Activated naive CD4-positive, alpha-beta T cell (primary cell): ENCODE measurements at places on chromosomes 7 and 10.

GRCh38 chr10:58712982-58713381 is 200.3 kb downstream of the BICC1 start:
- DNase-seq: no peak

DNA sequence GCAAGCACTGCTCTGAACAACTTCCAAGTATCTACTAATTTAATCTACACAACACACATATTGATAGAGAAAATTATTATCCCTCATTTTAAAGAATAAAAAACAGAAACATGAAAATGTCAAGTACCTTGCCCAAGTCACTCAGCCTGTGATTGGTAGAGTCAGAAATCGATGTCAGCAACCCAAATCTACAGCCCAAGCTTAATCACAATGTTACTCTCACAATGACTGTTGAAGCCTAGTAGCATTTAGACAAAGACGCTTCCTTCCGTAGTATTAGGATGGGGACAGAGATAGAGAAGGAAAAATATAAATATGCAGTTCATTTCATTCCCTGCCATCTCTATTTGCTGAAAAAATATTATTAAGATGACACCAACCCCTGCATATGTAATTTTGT is 242.5 kb downstream of the ELMO1 start:
- DNase-seq: no peak

DNA sequence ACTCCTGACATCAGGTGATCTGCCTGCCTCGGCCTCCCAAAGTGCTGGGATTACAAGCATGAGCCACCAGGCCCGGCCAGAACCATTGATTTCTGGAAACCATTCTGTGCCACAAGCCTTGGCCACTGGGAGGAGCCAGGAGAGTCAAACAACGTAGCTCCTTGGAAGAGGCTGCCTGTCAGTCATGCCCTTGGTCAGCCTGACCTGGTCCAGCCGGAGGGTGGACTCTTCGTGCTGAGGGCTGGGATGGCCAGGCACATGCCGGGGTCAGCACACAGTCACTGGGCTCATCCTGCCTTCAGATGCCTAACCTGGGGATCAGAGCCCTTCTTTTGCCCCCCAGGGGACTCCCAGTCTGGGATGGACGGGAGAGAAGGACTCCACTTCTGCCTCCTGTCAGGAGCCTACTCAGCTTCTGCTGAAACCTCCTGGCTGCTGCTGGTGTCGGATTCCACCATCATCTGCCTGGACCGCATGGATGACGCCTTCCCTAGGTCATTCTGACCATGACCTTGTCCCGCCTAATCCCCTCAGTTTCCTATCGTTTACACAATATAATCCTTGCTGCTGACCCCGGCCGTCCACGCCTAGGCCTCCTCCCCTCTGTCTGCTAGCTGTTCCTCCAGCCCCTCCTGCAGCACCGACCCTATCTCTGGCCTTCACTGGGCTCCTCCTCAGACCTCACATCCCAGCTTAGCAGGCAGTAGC is 30.4 kb downstream of the TMEM270 start:
- DNase-seq: no peak

- no peak for DNase-seq
Measured at GRCh38 chr7:80183351-80183750, 48.7 kb downstream of the GNAI1 start.

GRCh38 chr7:88826222-88826621 is 30.7 kb upstream of the TEX47 start:
- DNase-seq: no peak

- no peak for DNase-seq
Measured at GRCh38 chr7:143811-144453, 48.4 kb upstream of the FAM20C start.

DNA sequence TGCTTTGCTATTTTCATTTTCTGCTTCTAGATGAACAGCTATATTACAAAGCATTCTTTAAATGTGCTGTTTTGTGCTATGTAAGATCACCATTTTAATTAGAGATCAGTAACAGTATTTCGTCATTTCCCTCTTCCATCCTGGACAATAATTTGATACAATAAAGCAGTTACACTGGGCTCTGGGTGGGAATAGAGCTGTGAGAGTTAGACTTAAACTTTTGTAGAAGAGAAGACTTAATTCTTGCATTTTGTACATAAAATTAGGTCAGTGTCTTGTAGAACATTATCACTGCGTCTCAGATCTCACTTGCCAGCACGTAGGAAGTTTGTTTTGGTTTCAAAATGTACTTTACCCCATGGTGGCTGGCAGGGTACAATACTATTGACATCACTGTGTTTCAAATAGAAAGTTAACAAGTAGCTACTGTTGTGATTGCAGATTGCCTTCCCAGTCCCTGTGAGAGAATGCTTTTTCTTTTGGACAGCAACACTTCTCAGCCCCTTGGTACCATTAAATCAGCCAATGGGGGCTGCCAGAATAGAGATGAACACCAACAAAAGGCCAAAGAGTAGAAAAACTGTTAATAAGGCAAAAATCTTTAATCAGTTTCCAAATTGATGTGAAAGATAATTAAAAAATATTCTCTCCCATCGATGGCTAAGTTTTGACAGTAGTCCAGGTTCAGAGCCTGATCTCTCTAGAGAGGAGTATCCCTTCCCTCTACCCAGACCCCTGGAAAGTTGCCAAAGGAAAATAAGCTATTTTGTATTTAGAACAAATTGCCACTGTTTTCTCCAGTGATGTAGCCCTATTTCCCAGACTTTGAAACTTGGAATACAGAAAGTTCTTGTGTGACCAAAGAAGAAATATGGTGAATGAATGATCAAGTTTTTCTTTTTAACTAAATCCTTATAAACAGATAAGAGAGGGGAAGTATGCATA is 35.1 kb downstream of the SMNDC1 start:
- no peak for DNase-seq

DNA sequence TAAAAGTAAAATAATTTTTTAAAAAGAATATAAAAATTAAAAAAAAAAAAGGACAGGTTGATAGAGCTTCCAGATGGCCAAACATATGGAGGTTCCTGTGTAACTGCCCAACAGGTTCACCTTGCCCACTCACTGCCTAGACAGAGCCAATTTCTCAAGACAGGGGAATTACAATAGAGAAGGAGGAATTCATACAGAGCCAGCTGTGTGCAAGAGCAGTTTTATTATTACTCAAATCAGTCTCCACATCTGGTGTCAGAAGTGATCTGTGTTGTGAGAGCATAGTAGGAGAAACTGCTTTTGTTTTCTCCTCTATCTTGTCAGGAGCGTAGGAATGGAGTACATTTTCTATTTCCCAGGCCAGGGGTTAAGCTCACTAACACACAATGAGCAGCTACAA is 31.0 kb downstream of the C7orf33 start:
- DNase-seq: no peak

DNA sequence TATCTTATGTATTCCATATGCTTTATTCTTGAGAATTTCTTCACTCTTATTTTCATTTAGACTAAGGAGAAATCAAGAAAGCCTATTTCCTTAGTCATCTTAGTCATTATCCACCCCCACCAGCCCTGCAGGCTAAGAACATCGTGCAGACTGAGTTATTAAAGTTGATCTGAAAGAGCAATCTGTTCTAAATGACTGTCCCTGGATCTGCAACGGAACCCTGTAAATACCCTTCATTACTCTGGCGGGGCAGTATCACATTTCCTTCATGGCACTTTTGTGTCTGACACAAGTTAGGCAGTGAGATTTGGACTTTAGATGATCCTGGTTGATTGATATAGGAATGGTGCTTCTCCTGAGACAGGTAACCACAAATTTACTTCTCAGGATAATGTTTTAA is 3.5 kb upstream of the MYPN start:
- no peak for DNase-seq

DNA sequence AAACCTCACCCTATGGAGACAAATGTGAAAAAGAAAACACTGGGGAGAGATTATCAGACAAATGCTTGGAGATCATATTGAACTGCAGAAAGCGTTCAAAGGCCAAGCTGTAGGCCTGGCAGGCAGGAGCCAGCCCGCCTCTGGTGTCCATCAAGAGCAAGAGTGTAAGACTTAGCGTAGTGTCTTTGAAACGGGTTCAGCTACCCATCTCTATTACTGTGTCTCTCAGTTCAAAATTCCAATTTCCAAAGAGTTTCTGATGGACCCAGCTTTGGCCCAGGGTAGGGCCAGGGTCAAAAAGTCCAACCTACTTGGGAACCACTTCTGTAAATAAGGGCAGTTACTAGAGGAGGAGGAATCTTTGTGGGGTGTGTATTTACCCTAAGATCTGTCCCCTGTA is 45.4 kb upstream of the HBP1 start:
- no peak for DNase-seq

DNA sequence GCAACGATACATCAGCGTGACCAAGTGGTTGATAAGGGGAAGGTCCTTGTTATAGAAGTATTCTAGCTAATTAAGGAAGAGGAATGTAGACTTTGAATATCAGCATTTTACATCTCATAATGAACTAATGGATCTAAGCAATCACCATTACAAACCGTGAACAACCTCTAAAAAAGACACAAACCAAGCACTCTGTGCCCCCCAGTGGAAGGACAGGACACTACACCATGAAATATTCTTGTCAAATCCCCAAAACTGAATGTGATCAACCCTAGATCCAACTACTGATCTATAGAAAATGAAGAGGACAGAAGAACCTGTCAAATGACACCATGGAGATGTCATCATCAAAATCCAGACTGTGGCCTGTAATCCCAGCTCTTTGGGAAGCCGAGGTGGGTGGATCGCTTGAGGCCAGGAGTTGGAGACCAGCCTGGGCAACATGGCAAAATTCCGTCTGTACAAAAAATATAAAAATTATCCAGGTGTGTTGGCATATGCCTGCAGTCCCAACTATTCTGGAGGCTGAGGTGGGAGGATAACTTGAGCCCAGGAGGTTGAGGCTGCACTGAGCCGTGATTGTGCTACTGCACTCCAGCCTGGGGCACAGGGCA is 111.3 kb upstream of the CARD11 start:
- DNase-seq: no peak

DNA sequence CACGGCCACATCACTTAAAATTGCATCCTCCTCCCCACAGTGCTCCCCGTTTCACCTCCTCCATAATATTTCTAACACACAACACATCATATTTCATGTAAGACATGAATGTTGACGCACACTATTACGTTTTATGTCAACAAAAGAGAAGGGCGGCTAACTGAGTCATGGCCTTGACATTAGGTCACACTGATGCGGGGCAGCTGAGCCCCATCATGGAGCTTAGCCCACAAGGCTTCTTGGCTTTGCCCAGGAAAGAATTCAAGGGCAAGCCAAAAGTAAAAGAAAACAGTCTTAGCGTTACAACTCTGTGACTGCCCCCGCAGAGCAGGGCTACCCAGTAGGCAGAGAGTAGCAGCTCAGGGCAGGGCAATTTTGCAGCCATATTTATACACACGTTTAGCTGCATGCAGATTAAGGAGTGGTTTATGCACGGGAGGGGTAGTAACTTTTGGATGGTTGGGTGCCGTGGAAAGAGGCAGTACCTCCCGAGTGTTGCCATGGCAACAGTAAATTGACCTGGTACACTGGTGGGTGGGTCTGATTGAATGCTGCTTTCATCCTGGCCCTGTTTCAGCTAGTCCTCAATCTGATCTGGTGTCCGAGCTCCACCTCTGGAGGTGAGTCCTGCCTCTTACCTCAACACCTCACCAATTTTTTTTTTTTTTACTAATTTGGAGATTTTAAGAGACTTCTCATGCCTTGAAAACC is 156.2 kb upstream of the FRMD4A start:
- no peak for DNase-seq

DNA sequence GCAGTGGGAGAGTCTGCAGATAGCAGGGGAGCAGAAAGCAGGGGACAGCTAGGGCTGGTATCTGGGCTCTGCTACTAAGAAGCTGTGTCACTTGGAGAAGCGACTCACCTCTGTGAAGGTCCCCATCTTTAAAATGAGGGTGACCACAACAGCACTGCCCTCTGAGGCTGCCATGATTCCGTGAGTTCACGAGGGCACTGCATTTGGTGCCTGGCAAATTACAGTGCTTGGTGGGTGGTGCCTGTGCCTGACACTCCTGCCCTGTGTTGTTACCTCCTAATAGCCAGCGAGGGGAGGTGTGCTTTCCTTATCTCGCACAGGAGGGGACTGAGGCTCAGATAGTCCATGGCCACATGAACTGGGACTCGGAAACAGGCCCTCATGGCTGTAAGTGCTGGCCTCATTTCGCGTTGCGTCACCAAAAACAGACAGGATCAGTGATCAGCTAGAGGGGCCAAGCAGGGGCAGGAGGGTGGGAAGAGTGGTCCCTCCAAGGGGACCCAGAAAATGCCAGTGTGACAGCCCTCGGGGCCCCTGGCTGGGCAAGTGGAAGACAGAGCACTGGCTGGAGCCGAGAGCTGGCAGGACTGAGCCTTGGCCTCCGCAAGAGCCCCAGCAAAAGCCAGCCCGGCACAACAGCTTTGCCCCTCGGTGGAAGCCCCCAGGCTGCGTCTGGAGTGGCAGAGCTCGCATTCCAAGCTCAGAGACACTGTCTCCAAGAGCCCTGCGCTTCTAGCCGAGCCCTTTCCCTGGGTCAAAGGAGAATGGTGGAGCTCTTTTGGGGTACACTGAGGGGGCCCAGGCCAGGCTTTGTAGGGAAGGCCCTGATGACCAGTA is 17.3 kb upstream of the BNIP3 start:
- DNase-seq: no peak

GRCh38 chr10:6108631-6109443 is 20.0 kb downstream of the RBM17 start:
- DNase-seq: no peak

GRCh38 chr7:129213828-129214227 is 11.0 kb upstream of the AHCYL2 start:
- DNase-seq: no peak

GRCh38 chr7:111137296-111138192 is 46.6 kb downstream of the LRRN3 start:
- no peak for DNase-seq

- no peak for DNase-seq
Measured at GRCh38 chr10:29763396-29763795, 128.6 kb upstream of the SVIL start.

DNA sequence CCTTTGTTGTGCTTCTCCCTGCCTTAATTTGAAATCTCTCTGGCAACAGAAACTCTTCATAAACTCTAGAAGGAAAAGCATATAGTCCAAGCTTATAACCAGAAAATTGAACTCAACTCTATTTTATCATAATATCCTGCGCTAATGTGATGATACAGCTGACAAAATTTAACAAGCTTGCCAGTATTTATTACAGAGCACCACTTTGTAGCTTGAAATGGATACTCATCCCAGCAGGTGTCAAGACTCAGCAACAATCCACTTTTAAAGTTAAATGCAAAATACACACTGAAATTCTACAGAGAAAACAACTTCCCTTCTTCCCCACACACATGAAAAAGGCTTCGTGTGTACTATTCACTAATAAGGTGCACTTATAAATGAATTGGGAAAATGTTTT is 228.9 kb downstream of the AGMO start:
- no peak for DNase-seq

- no peak for DNase-seq
Measured at GRCh38 chr7:134707663-134708378, 61.2 kb downstream of the BPGM start.

GRCh38 chr10:10911471-10911921 is 106.2 kb upstream of the CELF2 start:
- no peak for DNase-seq
